ENCODE measurements at places on chromosomes 5 and 9.

GRCh38 chr5:166906991-166907713, 1384.3 kb upstream of the WWC1 start:
- no peak for DNase-seq

- no peak for DNase-seq
These were observed 96.8 kb upstream of the MAP1B start for GRCh38 chr5:72010430-72010829.

DNA sequence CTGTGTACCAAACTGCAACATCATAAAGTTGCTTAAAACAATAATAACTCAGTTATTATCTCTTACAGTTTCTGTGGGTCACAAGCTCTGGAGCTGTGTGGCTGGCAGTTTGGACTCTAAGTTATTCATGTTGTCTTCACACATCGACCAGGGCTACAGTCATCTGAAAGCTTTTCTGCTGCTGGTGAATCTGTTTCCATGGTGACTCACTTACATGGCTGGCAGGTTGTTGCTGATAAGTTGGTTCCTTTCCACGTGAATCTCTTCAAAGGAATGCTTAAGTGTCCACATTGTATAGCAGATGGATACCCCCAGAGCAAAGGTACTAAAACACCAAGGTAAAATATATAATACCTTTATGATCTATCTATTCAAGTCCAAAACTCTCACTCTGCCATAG, 44.8 kb upstream of the CYLC2 start:
- DNase-seq: no peak

GRCh38 chr5:159786901-159787691, 129.2 kb upstream of the ADRA1B start:
- no peak for DNase-seq

- no peak for DNase-seq
These were observed 8.2 kb upstream of the ZFYVE16 start for GRCh38 chr5:80399526-80400239.

GRCh38 chr9:5832071-5832537, 813 bp downstream of the ERMP1 start:
- no peak for DNase-seq

GRCh38 chr5:61450493-61451279, 118.6 kb downstream of the ZSWIM6 start:
- DNase-seq: no peak

GRCh38 chr5:178351221-178352034, 118.8 kb upstream of the PHYKPL start:
- no peak for DNase-seq

DNA sequence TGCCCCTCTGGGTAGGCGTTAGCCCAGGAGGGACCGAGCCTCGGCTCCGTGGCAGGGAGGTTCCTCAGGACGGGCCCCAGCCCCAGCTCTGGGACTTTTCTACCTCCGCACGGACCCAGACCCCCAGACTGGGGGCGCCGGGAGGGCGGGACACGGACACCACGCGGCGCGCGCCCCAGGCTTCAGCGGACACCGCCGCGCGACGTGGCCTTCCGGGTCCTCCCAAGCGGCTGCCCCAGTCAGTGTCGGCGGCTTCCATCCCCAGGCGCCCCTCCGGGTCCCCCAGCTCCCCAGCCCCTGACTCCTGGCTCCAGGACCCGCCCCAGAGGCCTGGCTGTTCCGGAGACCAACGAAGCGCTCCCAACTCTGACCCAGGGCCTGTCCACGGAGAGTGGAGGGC, 3.1 kb downstream of the LCNL1 start:
- no peak for DNase-seq

GRCh38 chr5:73921741-73922140, 295.7 kb downstream of the ARHGEF28 start:
- no peak for DNase-seq

DNA sequence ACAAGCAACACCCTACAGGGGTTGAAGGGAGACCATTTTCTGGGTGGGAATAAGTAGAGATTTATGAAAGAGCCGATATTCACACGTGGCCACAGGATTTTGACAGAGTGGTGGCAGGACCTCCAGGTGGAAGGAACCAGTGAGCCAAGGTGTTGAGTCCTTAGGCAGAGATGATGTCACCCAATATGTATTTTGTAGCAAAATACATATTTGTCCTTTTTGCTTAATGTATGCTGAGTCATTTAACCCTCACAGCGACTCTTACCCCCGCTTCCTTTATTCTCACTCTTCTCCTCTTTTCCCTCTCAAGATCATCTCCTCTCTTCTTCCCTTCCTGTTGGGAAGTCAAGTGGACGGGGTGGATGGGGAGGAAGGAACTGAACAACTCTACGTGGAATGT, 215.7 kb upstream of the S1PR3 start:
- DNase-seq: no peak

- no peak for DNase-seq
These were observed 904.3 kb upstream of the DMAC1 start for GRCh38 chr9:8703904-8704303.

DNA sequence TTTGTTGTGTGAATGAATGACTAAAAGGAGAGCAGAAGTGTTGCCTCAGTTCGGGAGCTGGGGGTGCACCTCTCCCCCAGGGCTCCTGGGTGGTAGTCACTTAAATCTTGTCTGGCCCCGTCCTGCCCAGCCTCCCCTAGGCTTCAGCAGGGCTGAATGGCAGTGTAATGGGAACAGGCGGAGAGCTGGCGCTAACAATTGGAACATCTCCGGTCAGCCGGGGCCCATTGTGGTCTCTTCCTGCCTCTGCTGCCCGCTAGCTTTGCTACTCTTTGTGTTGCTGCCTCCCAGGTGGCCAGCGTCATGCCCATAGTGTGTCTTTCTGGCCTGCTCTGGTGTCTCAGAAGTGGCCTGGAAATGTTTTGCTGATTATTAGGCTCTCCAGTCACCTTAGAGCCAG, 62.3 kb downstream of the RGS3 start:
- DNase-seq: no peak

DNA sequence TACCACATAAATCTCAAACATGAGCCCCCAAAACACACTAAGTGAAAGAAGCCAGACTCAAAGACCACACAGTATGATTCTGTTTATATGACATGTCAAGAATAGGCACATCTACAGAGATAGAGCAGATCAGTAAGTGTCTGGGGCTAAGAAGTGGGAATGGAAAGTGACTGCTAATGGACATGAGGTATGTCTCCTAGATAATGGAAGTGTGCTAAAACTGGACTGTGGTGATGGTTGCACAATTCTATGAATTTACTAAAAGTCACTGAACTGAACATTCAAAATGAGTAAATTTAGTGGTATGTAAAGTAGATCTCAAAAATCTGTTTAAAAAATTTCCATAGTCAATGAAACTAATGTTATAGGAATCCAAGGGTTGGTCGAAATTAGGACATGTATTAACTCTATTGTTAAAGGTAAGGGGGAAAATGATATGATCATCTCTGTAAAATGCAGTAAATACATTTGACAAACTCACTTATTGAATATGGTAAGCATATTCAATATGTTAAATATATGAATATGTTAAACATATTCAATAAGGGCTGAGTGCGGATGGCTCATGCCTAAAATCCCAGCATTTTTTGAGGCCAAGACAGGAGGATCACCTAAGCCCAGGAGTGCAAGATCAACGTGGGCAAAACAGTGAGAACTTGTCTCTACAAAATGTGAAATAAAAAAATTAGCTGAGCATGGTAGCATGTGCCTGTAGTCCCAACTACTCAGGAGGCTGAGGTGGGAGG, 51.7 kb downstream of the NUP155 start:
- DNase-seq: no peak

DNA sequence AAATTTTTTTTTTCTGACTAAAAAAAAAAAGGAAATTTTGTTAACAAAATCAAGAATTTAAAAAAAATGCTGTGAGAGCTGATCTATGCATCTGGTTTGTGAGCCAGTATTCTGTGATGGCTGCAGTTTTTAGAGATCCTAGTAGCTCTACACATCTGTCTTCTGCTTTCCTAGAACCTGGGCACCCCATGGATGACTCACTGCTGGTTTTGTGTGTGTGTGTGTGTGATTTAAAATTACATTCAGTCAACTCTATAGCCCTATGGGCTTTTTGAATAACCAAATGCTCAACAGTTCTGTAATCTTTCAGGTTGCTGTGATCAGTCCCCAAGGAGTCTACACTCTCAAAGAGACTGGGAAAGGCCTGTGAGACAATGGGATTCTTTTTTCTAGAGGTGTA, 2.5 kb upstream of the PSMD5 start:
- no peak for DNase-seq

- DNase-seq: no peak
These were observed 68.3 kb downstream of the IQGAP2 start for GRCh38 chr5:76471406-76471805.

DNA sequence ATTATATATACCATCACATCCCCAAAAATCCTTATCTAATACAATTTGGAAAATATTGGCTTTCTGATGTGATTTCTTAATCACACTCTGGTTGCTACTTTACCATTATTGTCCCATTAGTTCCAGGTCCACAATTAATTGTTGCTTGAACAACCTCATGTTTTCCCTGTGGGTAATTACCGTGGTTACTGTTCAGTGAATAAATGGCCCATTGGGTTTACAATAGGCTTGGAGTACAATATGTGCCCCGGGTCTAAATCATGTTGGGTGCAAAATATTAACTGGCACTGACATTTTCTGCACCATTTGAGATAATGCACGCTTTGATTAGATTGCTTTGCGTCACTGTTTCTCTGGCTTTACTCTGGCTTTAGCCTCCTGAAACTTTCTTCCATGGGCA, 163.7 kb downstream of the GABBR2 start:
- DNase-seq: no peak

- DNase-seq: no peak
These were observed 23.6 kb upstream of the CEP72 start for GRCh38 chr5:588406-588995.

- DNase-seq: no peak
These were observed 340.9 kb downstream of the EFNA5 start for GRCh38 chr5:107329850-107330249.

- DNase-seq: no peak
These were observed 48.5 kb upstream of the BNC2 start for GRCh38 chr9:16918920-16919319.

DNA sequence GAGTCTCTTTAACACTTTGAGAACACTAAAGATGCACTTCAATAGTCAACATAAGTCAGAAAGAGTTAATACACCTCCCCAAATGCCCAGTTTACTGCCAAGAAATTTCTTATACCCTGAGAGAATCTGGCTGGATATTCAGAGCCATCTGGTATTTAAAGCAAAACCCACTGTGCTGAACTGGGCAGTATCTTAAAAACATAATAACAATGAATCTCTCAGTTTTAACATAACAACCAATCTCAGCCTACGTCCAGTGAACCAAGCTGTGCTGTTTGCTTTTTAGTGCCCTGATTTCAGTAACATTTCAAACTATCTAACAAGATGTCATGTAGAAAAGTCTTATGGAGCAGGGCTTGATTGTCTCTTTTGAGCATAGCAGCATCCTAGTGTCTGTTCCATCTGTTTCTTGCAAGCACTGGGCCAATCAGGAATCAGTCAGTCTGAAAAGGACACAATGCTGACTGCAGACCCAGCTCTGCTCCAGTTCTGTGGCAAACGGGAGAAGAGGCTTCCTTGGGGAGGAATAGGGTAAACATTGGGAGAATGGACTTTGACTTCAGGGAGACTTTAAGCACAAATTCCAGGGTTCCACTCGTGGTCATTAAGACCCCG, 43.6 kb upstream of the FAM81B start:
- DNase-seq: no peak

GRCh38 chr5:83846624-83847350, 126.1 kb upstream of the HAPLN1 start:
- no peak for DNase-seq

DNA sequence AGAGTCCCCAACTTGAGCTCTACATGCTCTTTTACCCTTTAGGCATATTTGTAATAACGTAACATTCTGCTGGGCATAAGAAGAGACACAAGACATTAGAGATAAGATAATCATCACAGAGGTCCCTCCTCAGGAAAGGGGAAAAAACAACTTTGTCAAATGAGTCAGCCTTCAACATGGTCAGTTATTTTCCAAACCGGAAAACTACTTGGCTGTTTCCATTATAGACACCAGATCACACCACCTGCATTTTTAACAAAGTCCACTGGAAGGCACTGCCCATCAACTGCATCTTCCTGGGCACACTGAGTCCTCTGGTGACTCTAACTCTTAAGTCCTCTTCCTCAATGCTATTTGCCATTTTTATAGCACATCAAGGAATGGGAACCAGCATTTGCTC, 221.8 kb downstream of the FAM114A2 start:
- no peak for DNase-seq

DNA sequence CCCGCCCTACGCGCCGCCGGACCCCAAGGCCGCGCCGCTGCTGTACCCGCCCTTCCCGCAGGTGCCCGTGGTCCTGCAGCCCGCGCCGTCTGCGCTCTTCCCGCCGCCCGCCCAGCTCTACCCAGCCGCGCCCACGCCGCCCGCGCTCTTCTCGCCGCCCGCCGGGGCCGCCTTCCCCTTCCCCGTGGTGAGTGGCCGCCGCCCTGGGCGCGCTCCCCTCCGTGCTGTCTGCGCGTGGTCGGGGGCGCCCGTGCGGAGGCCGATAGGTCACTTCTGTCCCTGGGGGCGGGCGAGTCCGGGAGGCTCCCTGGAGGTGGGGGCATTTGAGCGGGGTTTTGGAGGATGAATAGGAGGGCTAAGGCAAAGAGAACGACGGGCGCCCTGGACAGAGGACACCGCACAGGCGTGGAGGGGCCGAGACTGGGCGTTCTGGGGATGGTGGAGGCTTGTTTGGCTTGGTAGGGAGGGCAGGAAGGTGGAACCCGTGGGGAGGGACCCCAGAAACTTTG, 9.6 kb downstream of the PRRT1B start:
- no peak for DNase-seq

DNA sequence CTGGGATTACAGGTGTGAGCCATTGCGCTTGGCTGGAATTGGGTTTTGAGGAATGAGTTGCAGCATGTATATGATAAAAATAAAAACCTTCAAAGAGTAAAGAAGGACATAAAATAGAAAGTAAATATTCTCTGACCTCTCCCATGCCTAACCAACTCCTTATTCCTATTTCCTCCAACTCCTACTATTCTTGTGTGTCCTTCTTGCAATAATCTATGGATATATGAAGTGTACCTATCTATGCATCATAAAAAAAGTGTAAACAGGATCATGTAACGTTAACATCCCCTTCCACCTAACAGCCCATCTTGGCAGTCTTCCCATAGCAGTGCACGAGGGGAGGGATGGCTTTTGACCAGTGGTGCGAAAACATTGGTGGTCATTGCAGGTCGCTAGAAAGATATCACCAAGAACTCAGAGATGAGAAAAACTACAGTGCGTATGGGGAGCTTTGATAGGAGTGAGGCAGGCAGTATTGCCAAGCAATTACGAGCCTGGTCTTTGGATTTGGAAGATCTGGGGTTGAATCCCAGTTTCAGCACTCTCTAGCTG, 69.9 kb downstream of the PPARGC1B start:
- no peak for DNase-seq

DNA sequence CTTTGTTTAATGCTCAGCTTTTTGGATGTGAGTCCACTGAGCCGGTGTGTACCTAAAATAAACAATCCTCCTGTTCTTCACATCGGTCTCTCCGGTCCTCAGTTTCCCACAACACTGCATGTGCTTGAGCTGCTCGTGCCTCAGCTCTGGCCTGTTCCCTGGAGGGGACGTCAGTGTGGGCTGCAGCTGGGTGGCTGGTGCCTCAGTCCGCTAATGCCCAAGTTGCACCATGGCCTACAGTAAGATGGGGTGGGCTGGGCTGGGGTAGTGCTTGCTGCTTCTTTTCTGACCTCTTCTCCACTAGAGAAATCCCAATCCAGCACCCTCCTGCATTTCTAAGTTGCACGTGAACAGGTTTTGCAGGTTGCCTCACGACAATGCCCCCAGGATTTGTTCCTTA, 595 bp upstream of the BTNL9 start:
- DNase-seq: no peak
